ENCODE measurements at places on chromosomes 13 and 19.

- peak; percentile 33 for DNase-seq
These were observed 652 bp downstream of the POU4F1 start for GRCh38 chr13:78602561-78603239.

- no peak for DNase-seq
These were observed 8.2 kb upstream of the UPK1A start for GRCh38 chr19:35657904-35658700.

DNA sequence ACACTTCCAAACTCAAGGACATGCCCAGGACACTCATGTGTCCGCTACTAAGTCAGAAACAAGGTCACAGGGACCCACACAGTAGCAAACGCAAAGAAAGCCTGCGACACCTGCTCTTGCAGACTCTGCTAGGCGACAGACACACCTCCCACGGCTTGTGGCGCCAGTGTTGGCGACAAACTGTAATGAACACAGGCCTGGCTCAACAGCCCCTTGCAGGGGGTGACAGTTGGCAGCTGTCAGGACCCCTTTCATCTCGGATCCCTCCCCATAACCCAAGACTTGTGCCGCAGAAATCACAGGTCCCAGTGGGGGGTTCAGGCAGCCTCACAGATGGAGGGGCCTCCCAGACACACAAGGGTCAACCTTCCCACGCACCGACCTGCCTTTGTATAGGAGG is 364 bp downstream of the CKM start:
- no peak for DNase-seq

GRCh38 chr19:4425537-4425936 is 23.1 kb downstream of the CHAF1A start:
- no peak for DNase-seq

DNA sequence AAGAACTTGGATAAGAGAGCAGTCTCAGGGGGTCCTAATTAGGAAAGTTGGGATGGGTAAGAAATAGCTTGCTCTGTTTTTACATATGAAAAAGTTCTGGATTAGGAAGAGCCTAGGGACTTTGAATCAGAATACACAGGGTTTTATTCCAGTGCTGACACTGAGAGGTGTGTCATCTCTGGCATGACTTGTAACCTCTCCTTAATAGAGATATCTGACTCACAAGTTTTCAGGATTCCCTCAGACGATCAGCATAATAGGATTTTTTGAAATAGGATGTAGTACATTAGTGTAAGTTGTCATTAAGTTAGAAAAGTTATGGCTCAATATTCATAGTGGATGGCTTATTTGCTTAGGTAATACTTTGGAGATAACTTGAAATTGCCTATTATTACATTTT is 555.2 kb upstream of the MIR17HG start:
- no peak for DNase-seq

- DNase-seq, result no peak
These were observed 2.7 kb upstream of the CEBPG start for GRCh38 chr19:33370783-33371182.
